Activated naive CD4-positive, alpha-beta T cell (primary cell): ENCODE measurements at places on chromosomes 2 and 18.

DNA sequence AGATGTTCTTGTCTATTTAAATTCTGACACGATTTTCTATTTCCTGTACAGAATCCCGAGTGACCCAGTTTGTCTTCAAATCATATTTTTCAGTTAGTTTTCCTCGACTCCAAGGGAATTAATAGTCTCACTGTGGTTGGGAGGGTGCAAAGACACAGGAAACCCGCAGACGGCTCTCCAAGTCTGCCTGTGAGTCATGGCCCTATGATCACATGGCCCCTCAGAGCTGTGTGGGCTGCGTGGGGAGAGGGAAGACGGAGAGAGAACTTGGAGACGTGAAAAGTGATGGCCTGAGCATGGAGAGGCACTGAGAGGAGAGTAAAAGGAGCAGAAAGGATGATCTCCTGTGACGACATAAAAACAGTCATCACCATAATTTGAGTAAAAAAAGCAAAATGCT, 989.9 kb downstream of the DCDC2C start:
- no peak for DNase-seq

DNA sequence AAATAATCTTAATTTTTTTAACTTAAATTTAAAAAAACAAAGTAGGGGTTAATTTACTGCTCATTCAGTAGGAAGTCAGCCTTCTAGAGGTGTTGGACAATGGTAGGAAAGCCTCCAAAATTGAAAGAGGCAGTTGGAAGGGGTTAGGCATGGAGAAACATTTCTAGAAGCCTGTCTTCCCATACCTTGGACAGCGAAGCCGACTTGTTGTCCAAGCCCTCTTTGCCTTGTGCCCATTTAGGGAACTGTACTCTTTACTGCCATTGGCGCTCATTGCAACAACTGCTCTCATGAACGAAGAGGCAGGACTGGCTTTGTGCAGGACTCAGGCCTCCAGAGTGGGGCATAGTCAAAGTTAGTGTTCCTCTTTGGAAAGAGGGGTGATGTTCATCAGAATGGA, 333.3 kb downstream of the HRH4 start:
- no peak for DNase-seq

GRCh38 chr18:32057624-32058165, 34.0 kb upstream of the RNF138 start:
- no peak for DNase-seq

- DNase-seq, result no peak
These were observed 204.1 kb downstream of the CELF4 start for GRCh38 chr18:37361335-37362157.

GRCh38 chr18:5879479-5879882, 15.8 kb downstream of the TMEM200C start:
- no peak for DNase-seq

GRCh38 chr18:8854962-8855361, 149.6 kb downstream of the MTCL1 start:
- DNase-seq, result no peak

GRCh38 chr18:36338403-36338933, 41.0 kb downstream of the FHOD3 start:
- no peak for DNase-seq

DNA sequence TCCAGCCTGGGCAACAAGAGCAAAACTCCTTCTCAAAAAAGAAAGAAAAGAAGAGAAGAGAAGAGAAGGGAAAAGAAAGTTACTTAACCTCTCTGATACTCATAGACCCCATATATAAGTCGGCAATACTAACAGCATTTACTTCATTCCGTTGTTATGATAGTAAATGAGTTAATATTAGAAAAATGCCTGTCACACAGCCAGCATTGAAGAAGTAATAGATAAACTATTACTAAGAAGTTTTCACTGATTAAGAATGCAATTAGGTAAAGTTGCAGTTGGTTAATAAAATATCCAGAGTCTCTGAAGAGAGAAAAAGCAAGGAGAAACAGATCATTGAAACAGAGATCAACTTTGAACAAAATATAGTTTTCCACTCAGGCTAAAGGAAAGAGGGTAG, 161.3 kb upstream of the UBE2E3 start:
- no peak for DNase-seq

GRCh38 chr2:85071096-85071495, 62.1 kb upstream of the TCF7L1 start:
- DNase-seq, result no peak

GRCh38 chr18:61551586-61551985, 218.4 kb downstream of the CDH20 start:
- DNase-seq, result no peak

GRCh38 chr18:35029103-35029502, 12.1 kb upstream of the MAPRE2 start:
- no peak for DNase-seq

DNA sequence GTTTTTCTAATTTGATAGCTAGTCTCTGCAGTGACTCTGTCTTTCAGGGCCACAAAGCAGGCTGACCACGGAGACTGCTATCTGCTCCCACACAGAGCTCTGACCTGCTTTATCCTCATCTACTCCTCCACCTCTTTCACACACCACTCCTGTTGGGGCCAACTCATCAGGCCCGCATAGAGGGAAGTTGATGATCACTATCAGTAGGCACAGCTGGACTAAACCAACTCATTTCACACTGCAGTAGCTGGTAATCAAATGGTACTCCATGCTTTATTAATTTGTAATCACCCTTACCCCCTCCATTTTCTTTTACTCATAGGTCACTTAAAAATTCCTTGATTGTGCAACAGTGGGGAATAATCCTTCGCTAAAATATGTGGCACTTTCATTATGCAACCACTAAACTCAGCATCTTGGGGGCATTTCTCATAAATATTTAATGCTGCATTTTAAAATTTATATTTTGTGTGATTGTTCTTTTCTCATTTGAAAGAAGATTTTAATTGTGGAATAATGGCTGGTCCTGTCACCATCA, 249.8 kb upstream of the GCFC2 start:
- no peak for DNase-seq

DNA sequence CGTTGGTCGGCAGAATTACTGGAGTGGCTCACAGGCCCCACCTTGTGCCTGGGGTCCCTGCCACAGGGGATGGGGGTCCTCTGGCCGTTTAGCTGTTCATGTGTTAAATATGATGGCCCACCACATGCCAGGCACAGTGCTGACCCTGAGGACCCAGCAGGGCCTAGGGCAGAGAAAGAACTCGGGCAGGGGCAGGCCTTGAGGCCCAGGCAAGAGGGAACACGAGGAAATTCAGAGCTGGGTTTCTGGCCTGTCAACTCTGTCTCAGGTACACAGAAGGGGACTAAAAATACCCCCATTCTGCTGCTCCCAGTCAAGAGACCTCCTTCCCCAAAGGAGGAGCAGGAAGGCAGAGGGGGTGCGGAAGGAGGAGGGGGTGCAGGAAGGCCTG, 66.2 kb downstream of the DNMT3A start:
- no peak for DNase-seq

DNA sequence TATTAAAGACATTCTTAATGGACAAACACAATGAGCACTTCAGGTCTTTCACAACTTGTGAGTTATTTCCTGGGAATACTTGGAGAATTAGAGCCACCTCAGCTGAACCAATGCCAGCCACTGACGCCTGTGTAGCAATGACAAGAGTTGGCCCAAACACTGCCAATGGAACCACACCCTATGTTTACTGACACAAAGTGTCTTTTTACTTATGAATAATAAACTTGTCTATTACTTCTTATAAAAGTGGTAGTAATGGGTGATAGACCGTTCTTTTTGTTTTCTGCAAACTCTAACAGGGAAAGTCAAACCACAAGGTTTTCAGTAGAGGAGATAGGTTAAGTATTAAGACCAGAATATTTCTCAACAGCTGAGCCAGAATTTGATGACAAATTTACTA, 12.5 kb upstream of the CHAC2 start:
- DNase-seq, result no peak

DNA sequence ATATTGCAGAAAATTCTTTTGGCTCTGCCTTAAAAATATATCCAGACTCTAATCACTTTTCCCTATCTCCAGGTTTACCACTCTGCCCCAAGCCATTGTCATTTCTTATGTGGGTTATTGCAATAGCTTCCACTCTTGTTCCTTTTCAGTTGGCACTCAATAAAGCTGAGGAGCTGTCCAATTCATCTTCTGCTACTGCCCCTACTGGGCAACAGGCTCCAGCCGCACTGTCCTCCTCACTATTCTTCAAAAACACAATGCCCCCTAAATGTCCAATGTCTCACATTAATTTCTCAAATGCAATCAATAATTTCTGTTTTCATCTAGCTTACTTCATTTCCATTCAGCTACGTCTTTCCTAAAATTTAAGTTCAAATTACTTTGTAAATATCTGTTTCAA, 1262.5 kb upstream of the CDH2 start:
- DNase-seq, result no peak

DNA sequence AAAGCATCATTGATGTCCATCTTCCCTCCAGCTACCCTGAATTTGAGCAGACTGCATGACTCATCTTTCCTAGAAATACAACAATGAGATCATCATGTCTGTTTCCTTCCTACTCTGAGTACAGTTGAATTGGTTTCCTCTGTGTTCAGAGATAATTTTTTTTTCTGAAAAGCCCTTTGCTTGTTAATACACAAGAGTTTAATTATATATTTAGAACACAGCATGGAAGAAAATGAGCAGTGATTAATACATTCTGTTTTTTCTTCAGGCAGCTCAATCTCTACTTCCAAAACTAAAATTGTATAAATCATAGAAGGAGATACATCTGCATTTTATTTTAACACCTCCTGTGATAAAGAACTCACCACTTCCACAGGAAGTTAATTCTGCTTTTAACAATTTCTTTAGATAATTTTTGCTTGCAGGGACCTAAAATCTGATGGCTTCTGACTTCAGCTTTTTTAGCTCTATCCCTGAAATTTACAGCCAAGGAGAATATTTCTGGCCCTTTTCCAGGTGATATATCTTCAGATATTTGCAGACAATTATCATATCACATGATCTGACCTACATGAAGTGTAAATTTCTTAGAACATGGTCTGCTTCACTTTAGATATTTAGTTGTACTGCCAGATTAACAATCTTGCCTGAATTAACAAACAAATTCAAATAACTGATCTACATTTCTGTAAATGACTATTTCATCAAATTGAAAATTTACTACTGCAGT, 249.0 kb downstream of the TRIB2 start:
- no peak for DNase-seq

DNA sequence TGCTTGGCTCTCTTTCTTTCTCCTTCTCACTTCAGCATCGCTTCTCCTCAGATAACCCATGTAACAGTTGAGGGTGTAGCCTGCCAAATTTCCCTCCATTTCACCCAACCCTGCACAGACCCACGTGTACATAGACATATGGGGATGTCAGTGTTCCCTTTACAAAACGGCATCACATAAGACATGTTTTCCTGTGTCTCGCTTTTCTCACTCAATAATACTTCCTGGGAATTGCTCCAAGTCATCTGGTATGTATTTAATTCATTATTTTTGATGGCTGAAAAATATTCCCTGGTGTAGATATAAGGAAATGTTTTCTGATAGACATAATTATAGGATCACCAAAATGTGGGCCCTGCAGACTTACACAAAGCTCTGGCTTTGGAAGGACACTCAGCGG, 176.8 kb downstream of the LOXHD1 start:
- DNase-seq, result no peak

DNA sequence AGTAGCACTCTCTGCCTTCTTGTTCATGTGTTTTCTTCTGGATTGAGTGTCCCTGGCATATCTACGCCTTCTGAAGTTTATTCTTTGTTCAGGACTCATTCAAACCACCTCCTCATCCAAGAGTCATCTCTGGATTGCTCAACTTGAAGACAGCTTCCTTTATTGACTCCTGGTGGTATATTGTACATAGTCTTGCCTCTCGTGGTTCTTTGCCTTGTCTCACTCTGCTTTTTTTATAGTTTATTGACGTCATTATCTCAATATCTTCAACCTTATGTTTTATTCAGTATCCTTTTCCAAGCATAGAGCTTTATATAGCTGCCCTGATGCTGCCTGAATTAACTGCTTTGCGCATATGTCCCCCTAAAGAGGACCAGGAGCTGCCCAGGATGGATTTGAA, 161.7 kb downstream of the INSIG2 start:
- DNase-seq, result no peak

DNA sequence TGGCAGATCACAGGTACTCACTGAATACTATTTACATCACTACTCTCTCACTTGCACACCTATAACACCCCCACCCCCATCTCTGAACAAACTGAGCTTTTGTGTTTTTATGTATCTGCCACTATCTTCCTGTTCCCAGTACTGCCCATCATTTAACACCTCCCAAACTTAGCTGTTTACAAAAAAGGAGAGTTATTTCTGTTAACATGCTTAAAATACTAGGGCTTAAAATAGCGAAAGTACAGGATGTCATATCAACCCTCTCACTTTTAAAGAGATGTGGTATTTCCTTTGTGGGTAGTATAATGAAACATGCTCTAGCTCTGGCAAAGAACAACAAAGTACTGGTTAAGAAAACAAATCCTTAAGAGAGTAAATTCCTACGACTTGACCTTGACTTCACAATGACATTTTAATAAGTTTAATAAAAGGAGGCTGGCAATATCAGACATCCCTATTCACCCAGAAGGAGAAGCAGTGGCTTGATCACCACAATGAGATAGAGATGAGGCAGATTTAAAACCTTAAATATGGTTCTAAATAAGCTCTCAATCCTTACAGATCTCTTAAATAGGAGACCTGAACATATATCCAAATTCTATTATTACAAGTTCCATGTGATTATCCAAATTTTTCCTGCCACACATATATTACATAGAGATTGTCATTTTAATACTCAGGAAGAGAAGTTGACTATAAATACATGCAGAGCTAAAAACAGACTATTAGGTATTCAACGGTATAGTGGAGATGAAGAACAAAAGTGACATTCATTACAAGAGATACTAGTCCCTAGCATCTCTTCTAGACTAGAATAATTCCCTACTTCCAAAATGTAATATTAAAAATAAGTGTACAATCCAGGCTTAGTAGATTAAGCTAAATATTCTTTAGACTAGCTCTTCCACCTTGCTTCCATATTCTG, 36.9 kb downstream of the TRAK2 start:
- DNase-seq, result no peak

DNA sequence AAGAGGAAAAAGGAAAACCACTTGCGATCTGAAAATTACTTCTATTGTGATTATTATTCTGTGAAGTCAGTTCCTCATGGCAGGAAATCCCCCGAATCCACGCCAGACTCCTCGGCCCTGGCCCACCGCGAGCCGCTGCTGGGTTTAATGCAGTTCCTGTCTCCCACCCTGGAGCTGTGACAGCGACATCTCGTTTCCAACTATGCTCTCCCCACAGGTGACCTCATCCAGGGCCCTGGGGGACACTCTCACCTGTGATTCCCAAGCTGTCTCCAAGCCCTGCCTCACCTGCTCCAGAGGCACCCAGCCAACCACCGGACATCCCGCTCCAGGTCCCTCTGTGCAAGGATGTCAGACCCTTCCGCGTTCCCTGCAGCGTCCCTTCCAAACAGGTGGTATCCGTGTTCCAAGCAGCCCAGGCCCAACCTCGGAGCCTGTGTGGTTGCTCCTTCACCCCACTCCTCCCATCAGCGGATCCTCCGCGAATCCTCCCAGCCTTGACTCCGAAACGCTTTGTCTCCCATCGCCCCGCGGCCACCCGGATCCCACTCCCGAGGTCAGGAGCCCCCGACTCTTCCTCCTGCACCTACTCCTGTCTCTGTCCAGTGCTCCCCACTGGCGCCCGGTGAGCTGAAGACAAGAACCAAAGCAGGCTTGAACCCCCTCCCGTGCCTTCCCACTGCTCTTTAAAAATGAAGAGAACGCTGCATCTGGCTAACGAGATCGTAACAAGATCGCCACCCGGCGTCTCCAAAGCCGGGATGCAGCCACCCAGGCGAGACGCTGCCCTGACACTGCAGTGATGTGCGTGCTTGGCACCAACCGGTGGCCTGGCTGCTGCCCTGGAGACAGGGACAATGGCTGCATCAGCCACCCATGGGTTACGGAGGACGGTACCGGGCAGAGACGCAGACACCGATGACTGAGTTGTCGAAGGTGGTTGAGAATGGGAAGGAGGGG, 96.5 kb downstream of the NDUFA10 start:
- no peak for DNase-seq
